ENCODE measurements at places on chromosomes 16 and 17. TPM values are rescaled to one million over a fixed set of nuclear protein-coding genes. Genes with fewer than 3 reads are reported as not detected.
A peak's percentile ranks its signal among the peaks of the same experiment; 100 is the strongest.

GRCh38 chr16:23699100-23699499 is 13.9 kb downstream of the ERN2 start:
- no peaks in the 10 kb centered on the region for H3K36me3 ChIP-seq
- no peak for DNase-seq
- H3K27ac ChIP-seq: no peak overlapping the region
- H3K4me3 ChIP-seq: no peak overlapping the region

- no peaks in the 10 kb centered on the region for H3K4me1 ChIP-seq
- H3K27me3 ChIP-seq: no peaks in the 10 kb centered on the region
- H3K4me3 ChIP-seq: no peak overlapping the region
- no peak for DNase-seq
- no peak overlapping the region for H3K27ac ChIP-seq
- no peaks in the 10 kb centered on the region for H3K36me3 ChIP-seq
Measured at GRCh38 chr17:76820561-76820960, 47.6 kb upstream of the MGAT5B start.

FAHD1 gene
- 33.6 TPM for polyA plus RNA-seq

CHST4 gene
- 1.3 TPM for polyA plus RNA-seq

DNA sequence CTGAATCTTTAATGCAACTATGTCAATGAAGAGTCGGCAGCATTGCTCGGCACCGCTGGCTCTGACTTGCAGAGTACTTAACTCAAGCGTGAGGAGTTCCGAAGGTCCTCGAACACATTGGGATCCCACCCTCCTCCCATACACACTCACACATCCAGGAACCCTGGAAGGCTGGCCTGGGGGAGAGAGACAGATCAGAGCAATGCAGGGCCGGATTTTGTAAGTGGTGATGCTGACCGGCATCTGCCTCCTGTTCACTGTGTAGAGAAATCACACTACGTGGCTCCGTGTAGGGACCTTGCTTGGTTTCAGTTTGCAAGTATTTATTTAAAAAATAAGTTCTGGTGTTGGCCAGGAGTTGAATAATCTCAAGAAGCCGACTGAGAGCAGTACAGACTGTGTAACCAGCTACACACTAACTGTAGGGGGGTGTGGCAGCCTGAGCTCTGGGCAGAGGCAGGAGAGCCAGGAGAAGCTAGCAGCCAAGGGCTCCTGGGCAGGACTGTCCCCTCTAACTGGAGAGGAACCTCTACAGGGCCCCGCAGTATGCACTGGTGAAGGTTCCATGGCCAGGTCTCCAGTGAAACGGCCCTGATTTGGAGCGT is 190.2 kb upstream of the TNRC6C start:
- H3K36me3 ChIP-seq: no peaks in the 10 kb centered on the region
- no peak overlapping the region for H3K27ac ChIP-seq
- no peaks in the 10 kb centered on the region for H3K4me1 ChIP-seq
- no peak overlapping the region for H3K4me3 ChIP-seq
- DNase-seq: no peak

- no peaks in the 10 kb centered on the region for H3K36me3 ChIP-seq
- H3K4me3 ChIP-seq: no peak overlapping the region
- no peak overlapping the region for H3K27ac ChIP-seq
Measured at GRCh38 chr16:66493490-66494401, 56.2 kb downstream of the TK2 start.

UBALD2 gene
- polyA plus RNA-seq: 3.3 TPM

EPN2 gene
- polyA plus RNA-seq: 7.2 TPM

CCR7 gene
- 606 TPM for polyA plus RNA-seq

NME3 gene
- polyA plus RNA-seq: 41.1 TPM

DNA sequence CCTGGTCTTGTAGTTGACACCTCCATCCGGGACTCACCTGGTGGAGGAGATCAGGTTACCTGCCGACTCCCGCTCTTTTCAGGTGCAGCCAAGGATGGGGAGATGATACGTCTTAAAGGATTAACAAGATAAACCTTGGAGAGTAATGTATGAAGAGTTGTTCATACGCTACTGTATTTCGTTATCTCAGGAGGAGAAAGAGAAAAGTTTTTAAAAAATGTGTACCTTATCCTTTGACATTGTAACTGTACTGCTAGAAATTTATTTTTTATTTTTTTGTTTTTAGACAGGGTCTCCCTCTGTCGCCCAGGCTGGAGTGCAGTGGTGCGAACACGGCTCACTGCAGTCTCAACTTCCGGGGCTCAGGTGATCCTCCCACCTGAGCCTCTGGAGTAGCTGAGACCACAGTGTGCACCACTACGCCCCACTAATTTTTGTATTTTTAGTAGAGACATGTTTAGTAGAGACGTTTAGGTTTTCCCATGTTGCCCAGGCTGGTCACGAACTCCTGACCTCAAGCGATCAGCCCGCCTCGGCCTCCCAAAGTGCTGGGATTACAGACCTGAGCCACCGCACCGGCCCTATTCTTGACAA is 764 bp upstream of the SMURF2 start:
- H3K4me1 ChIP-seq: peaks cover 6% of the 10 kb centered on the region
- no peak for DNase-seq
- H3K4me3 ChIP-seq: peak overlapping the region; percentile 55
- H3K27ac ChIP-seq: no peak overlapping the region

DNA sequence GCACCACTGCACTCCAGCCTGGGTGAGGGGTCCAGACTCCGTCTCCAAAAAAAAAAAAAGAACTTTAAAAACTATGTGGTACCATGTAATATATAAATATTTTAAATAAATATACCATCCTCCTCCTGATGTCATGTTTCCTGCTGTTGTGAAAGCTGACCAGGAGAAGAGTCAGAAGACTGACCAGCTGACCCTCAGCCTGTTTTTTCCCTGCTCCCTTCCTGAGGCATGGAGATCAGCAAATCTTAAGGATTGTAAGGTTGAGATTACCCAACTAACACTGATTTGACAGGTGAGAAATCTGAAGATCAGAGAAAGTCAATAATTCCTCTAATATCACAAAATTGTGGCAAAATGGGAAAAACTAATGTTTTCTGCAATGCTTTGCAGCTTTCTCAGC is 18.1 kb downstream of the NCOR1 start:
- no peaks in the 10 kb centered on the region for H3K36me3 ChIP-seq
- H3K4me1 ChIP-seq: peaks cover 3% of the 10 kb centered on the region
- no peak for DNase-seq
- no peak overlapping the region for H3K4me3 ChIP-seq
- no peaks in the 10 kb centered on the region for H3K27me3 ChIP-seq
- no peak overlapping the region for H3K27ac ChIP-seq

SAMD14 gene
- not detected for polyA plus RNA-seq

DNA sequence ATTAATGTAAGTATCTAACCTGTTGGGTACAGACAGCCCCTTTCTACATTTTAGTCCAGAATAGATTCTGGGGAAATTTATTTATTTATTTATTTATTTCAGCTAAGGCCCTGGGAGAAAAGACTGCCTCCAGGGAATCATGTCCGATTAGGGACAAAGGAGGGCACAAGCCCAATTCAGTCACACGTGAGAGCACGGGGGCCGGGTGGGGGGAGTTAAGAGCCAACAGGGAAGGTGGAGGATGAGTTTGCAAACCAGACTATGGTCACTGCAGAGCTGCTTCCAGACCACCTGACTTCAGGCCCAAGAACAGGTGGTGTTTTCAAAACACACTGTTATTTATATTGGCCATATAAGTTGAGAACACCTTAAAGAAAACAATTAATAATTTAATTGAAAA is 1.6 kb upstream of the ZFHX3 start:
- H3K4me1 ChIP-seq: peaks cover 14% of the 10 kb centered on the region
- no peak overlapping the region for H3K4me3 ChIP-seq
- no peaks in the 10 kb centered on the region for H3K36me3 ChIP-seq
- DNase-seq: no peak

PTGES3L gene
- polyA plus RNA-seq: 1.9 TPM

DNA sequence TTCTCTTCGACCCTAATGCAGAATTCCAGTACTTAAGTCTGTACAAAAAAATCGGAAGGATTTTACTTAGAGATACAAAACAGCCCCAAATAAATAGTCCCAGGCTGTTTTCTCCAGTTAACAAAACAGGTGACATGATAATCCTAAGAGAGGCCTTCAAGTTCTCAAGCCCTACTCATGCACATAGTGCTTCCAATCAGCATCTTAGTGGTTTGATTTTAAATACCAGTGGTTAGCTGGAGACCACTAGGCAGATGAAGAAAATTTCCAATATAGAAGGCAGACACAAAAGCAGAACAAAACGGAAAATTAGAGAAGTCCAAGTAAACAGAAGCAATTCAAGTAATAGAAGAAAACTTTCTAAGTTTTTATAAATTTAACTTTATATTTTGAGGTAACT is 5.2 kb upstream of the OR4D2 start:
- no peaks in the 10 kb centered on the region for H3K36me3 ChIP-seq
- H3K27ac ChIP-seq: no peak overlapping the region
- H3K4me1 ChIP-seq: no peaks in the 10 kb centered on the region
- DNase-seq: no peak
- H3K27me3 ChIP-seq: peaks cover 3% of the 10 kb centered on the region
- H3K4me3 ChIP-seq: no peak overlapping the region

KRTAP3-1 gene
- polyA plus RNA-seq: not detected

DNA sequence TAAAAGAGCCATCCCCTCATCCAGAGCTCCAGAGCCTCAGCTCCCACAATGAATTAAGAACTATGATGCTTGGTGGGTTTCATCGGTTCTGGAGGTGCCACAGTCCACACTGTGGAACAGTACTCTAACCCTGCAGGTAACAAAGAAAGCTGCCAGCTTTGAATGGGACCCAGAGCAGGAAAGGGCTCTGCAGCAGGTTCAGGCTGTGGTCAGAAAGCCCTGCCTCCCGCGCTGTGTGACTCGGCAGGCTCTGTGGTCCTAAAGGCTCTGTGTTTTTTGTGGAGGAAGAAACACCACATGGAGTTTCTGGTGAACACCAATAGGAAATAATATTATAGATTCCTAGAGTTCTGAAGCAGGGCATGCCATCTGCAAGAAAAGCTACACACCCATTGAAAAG is 32.5 kb downstream of the MRPS23 start:
- H3K4me1 ChIP-seq: no peaks in the 10 kb centered on the region
- H3K27ac ChIP-seq: no peak overlapping the region
- DNase-seq: no peak
- no peak overlapping the region for H3K4me3 ChIP-seq
- no peaks in the 10 kb centered on the region for H3K36me3 ChIP-seq

GRCh38 chr16:49921791-49922456 is 66.0 kb upstream of the ZNF423 start:
- DNase-seq: no peak
- no peaks in the 10 kb centered on the region for H3K4me1 ChIP-seq
- no peaks in the 10 kb centered on the region for H3K27me3 ChIP-seq
- no peak overlapping the region for H3K4me3 ChIP-seq

DNA sequence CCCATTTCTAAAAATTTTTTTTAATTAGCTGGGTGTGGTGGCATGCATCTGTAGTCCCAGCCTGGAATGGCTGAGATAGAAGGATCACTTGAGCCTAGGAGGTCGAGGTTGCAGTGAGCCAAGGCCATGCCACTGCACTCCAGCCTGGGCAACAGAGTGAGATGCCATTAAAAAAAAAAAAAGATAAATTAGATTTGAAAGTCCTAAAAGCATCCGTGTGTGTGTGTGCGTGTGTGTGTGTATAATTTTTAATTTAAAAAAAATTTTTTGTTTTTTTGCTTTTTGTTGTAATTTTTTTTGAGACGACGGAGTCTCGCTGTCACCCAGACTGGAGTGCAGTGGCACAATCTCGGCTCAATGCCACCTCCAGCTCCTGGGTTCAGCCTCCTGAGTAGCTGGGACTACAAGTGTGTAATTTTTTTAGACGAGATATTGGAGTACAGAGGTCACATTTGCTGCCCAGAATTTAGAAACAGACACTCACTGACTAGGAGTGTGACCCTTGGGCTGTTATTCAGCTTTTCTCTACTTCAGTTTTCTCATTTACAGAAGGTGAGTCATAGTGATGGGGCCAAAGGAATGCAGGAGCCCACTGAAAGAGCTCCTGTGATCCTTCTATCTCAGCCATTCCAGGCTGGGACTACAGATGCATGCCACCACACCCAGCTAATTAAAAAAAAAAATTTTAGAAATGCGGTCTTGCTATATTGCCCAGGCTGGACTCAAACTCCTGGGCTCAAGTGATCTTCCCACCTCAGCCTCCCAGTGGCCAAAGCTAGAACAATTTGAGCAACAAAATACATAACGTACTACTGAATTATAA is 25.5 kb upstream of the TBX4 start:
- H3K27ac ChIP-seq: no peak overlapping the region
- no peak for DNase-seq
- H3K4me3 ChIP-seq: no peak overlapping the region
- H3K27me3 ChIP-seq: no peaks in the 10 kb centered on the region

GRCh38 chr16:85800321-85800669 is 800 bp downstream of the COX4I1 start:
- peaks cover 10% of the 10 kb centered on the region for H3K36me3 ChIP-seq
- no peaks in the 10 kb centered on the region for H3K27me3 ChIP-seq
- DNase-seq: no peak

DNA sequence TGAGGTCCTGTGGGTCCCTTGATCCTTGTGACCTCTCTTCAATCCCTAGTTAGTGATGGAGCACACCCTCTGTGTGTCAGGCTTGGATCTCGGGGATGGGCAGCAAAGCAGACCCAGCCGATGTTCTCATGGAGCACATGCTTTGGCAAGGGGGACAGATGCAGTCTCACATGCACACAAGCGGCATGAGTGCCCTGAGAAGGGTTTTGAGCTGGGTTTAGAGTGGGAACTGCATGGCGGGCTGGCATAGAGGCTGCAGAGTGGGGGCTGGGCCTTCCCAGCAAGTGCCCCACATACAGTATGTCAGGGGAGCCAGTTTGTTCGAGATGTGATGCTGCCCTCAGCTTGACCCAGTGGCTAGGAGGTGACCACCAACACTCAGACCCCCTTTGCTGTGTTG is 41.6 kb downstream of the B9D1 start:
- no peaks in the 10 kb centered on the region for H3K27me3 ChIP-seq
- no peak for DNase-seq
- no peaks in the 10 kb centered on the region for H3K4me1 ChIP-seq

- no peaks in the 10 kb centered on the region for H3K36me3 ChIP-seq
- H3K4me3 ChIP-seq: no peak overlapping the region
- no peaks in the 10 kb centered on the region for H3K27me3 ChIP-seq
- H3K27ac ChIP-seq: no peak overlapping the region
Measured at GRCh38 chr17:29250666-29251065, 4.0 kb downstream of the CRYBA1 start.

DNA sequence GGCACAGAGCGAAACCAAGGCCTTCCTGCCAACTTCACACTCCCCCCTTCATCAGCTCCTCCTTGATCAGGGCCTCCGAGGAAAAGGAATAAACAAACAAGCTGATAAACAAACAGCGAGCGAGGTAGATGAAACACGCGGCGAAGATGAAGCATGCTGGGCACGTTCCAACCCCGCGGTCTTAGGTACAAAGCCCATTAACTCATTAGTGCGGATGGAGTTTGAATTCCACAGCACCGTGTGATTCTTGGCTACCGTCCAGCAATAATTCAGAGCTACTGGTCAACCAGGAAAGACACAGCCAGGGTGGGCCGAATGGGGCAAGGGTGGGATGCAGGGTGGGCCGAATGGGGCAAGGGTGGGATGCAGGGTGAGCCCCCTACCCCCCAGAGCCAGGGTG is 67.3 kb downstream of the RBFOX3 start:
- DNase-seq: no peak
- no peak overlapping the region for H3K4me3 ChIP-seq
- no peak overlapping the region for H3K27ac ChIP-seq
- H3K36me3 ChIP-seq: no peaks in the 10 kb centered on the region
- no peaks in the 10 kb centered on the region for H3K4me1 ChIP-seq
